ENCODE measurements at places on chromosomes 3 and 15.

DNA sequence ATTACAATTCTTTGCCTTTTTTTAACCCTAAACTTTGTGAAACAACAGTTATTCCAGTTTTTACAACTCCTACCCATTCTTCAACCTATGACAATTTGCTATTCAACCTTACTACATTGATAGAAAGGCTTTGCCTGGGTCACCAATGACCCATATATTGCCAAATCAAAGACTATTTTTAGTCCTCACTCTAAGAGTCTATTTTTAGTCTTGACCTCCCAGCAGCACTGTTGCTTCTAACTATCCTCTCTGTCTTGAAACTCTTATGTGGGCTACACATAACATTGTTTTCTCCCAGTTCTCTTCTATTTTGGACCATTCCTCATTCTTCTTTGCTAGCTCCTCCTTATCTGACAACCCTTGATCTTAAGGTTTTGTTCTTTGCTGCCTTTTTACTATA, 71.4 kb downstream of the C3orf80 start:
- DNase-seq: no peak

DNA sequence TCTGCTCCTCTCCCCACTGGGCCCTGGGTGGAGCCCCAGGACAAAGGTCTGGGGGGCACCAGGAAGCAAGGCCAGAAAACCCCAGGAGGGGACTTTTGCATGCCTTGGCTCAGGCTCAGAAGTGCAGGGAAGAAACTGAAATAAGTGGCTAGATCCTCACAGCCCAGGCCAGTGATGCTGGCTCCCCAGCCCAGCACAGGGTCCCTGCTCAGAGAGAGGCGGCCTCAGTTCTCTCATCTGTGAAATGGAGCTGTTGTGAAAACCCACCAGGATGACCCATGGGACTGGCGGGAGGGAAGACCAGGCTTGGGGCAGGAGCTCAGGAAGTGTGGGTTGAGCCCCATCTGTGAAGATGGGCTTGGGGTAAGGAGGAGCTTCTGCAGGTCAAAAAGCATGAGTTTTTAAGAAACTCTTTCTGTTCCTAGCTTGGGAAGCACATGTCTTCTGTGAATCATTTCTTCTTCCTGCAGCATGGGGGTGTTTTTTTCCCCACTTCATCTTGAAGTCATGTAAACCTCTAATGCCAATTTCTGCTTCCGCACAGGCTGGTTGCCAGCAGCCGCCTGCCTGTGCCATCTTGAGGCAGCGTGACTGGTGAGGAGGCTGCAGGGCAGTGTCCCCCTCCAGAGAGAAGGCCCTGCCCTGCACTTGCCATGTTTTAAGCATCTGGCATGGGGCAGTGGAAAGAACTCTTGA, 118.6 kb downstream of the SMAD6 start:
- no peak for DNase-seq

GRCh38 chr15:20358066-20358778, 183.4 kb downstream of the GOLGA6L6 start:
- DNase-seq: no peak

GRCh38 chr15:51121118-51121517, 26.4 kb upstream of the TNFAIP8L3 start:
- peak; percentile 15 for DNase-seq

DNA sequence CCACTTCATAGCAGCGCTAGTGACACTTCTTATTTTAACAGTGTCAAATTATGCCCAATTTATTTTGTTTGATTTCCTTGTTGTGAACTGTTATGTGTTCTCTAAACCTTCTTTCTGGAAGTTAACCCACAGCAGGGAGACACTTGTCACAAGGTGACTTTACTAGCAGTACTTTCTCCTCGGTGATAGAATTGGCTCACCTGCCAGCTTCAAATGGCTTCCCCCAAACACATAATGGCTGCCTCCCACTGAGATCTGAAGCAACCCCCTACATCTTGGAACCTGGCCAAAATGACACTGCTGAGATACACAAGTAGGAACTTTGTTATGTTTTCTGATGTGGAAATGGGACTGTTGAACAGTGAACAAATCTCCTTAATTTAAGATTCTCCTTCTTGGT, 238.8 kb upstream of the DPH6 start:
- no peak for DNase-seq

DNA sequence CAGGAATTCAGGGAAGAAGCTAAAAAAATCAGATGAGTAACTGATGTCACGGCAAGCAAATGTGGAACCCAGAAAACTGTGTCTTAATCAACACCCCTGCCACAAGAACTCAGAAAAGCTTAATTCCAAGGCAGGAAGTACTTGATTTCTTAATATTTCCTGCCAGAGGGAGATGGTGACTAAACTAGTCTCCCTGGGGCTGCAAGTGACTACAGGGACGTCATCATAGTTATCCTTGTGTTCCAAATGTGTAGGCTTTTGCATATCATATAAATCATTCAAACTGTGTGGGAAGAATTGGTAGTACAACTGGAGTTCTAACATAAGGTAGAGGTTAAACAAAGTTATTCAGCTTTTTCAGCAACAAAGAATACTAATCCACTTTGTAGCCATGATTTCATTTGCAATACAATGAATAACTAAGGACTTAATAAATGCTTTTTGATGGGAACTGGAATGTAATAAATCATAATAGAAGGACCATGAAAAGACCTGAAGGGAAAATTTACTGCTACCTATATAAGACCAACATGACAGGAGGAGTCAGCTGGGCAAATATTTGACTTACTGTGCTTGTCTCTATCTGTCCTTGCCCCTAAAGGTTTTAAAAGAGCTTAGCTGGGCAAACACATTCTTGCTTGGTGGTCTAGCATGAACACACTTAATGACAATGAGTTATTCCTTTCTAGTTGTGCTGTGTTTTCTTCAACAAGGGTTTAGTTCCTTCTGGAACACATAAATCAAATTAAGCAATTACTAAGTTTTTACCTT, 76.0 kb upstream of the NECTIN3 start:
- DNase-seq: no peak

DNA sequence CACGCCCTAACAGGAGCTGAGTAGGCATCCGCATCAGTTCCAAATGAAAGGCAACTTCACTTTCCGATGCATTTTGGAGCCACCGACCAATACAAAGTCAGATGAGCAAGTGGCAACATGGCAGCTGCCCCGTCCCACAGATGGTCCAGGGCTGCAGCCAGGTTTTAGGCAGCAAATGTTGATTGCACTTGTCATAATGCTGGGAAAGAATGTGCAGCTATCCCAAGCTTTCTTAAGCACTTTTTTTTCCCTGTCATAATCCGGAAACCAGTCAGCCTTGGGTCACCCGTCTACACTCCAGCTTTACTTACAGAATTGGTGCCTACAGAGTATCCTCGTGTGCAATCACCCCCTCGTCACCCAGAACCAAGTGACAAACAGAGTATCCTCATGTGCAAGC, 147.7 kb downstream of the CHSY1 start:
- no peak for DNase-seq

- DNase-seq: no peak
Measured at GRCh38 chr3:111472556-111472955, 69.4 kb upstream of the CD96 start.

DNA sequence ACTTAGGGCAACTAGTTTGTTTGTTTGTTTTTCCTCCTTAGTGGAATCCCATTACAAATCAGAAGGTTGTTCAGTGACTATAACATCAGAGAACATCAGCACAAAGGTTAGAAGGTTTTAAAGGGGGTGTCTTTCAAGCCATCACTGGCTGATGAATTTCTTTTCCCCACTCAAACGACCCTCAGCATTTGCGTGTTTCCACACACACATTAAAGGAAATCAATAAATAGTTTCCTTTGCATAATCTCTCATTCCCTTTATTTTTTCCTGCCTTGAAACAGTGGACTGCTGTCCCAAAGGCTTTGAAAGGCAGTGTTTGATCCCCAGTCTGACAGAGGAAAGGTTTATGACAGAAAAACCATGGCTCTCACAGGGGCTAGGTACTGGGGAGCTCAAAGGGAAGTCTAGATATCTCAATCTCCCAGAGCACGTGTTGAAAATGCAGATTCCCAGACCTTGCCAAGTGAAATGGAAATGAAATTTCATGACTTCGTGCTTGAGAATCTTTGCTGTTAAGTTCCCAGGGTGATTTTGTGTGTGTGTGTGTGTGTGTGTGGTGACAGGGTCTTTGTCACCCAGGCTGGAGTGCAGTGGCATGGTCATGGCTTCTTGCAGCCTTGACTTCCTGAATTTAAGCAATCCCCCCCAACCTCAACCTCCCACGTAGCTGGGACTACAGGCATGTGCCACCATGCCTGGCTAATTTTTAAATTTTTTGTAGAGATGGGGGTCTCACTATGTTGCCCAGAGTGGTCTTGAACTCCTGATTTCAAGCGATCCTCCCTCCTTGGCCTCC, 2.2 kb upstream of the INTS14 start:
- no peak for DNase-seq

GRCh38 chr3:190175490-190175889, 54.8 kb upstream of the P3H2 start:
- no peak for DNase-seq

- no peak for DNase-seq
Measured at GRCh38 chr15:80264031-80264430, 12.0 kb upstream of the CTXND1 start.

DNA sequence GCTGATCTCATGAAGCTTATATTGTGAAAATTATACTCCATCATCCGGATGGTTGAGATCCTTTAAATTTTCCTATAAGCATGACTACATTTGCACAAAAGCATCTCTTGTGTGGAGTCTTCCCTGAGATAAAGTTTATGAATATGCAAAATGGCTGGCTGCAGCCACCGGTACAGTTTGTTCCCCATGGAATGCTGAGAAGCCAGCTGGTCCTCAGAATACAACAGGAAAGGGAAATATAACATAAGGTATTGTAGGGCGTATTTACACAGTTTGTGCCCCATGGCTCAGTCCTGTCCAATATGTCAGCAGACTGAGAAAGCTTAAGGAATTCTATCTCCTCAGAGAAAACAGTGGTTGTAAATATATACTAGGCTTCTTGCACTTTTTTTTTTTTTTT, 468.6 kb downstream of the CNTN6 start:
- no peak for DNase-seq

DNA sequence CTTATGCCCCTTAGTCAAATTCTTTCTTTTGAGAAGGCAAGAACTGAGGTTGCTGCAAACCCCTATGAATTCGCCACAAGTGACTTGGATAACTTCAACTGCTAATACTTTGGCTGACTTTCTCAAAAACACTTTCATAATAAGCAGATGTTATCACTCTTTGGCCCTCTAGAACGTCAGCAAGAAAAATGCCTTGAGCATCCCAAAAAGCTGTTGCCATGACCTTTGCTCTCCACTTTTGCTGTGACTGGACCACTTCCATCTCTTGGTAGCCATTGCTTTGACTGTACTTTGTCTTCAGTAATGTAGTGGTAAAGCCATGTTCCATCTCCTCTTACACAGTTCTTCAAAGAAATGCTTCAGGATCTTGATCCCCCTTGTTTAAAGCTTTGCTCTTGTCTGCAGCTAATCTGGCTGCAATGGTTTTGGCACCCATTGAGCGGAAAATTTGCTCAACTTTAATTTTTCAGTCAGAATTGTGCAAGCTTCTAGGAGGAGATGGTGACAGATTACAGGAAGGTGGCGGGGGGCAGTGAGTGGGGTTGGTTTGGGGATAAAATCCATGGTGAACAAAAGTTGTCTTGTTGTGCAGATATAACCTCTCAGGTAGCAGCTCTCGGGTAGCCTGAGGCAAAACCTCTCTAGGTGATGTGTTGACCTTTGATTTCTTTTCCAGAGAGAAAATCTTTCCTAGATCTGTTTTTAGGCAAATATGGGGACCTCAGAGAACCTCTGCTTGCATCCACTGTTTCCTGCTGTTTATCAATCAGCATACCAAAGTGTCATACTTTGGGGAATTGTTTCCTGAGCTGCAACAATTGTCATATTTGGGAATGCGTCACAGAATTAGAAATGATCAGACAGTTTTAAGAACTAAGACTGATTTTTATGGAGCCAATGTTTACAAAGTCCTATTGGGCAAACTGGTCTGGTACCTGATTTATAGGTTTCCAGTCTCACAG, 83.6 kb downstream of the CCR1 start:
- no peak for DNase-seq

DNA sequence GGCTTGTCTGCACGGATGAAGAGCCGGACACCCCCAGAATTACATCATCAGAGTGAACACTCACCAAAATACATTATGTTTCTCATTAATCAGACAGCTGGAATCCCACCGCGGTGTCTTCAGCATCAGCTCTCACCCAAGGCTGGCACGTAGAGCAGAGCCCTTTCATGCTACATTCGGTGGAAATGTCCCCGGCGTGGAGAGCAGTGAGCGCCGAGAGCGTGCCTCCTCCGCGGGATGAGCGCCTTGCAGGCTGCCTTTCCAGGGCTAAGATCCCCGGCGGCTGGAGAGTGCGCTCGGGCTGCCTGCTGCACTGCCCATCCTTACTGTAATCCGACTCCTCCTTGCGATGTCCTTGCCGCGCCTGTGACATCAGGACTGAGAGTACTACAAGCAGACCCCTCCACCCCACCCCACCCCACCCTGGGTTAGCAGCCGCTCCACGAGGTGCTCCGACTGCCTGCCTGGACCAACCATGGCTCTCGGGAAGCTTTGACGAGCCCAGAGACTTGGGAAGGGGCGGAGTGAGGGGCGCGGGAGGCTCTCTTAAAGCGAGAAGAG, at the start of gene ZNF385D:
Gene ZNF385D (minus strand): TSS at position 380 of the 561 bp plus-strand sequence. CDS start 294 bp downstream, at position 86.
- DNase-seq: no peak
